Colonic mucosa (tissue), 4 donors: ENCODE measurements at places on chromosomes 2 and 18. TPM values are rescaled to one million over a fixed set of nuclear protein-coding genes. Genes with fewer than 3 reads are reported as not detected.

DNA sequence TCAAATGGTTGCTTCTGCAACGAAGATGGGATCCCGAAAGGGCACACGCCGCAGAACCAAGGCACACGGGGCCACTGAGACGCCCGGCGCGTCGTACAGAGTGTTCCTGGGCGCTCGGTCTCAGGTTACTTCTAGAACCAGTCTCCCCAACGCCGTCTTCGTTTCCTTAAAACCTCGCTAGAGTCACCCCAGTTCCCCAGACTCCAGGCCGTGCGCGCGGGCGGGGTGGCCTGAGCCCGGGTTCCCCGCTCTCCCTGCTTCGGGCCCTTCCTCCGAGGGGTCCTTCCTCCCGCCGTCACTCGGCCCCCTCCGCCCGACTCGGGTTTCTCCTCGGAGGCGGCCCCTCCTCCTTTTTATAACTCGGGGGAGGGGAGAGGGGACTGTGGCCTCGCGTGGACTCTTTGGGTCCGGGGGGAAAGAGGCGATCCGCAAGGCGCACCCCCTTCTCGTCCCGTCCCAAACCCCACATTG, 774 bp upstream of the FZD7 start:
- DNase-seq, result peak; percentile 41

- no peak for DNase-seq
Observed at GRCh38 chr2:105812180-105813044, 67.7 kb downstream of the NCK2 start.

DNA sequence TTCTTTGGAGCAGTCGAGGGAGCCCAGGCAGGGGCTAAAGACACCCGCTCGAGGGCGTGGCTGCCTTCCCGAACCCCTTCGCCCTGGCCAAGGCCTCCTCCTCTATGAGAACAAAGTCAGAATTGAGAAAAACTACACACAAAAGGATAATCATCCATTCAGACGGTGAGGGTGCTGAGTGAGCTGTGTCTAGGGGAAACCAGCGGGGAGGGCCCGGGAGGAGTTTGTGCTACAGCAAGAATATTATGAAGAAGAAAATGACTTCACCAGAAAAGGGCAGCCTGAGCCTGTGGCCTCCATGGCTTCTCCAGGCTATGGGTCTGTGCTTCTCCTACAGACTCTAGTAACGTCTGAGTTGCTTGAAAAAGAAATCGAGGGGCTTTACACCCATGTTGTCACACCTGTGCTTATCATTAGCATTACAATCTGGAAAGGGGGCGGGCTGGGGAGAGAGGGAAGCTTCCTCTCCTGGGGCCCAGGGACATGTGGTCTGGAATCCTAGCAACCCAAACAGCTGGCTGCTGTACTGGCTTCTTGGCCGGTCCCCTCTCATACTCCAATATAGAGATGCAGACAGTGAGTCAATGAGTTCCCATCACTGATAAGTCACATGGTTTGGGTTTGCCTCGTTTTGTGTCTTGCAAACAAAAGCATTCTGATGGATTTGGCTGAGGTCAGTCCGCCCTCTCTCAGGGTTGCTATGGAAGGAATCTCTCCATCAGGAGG, 52.0 kb upstream of the ARL4C start:
- no peak for DNase-seq

GRCh38 chr18:51915176-51915575, 424.8 kb upstream of the DCC start:
- no peak for DNase-seq

DNA sequence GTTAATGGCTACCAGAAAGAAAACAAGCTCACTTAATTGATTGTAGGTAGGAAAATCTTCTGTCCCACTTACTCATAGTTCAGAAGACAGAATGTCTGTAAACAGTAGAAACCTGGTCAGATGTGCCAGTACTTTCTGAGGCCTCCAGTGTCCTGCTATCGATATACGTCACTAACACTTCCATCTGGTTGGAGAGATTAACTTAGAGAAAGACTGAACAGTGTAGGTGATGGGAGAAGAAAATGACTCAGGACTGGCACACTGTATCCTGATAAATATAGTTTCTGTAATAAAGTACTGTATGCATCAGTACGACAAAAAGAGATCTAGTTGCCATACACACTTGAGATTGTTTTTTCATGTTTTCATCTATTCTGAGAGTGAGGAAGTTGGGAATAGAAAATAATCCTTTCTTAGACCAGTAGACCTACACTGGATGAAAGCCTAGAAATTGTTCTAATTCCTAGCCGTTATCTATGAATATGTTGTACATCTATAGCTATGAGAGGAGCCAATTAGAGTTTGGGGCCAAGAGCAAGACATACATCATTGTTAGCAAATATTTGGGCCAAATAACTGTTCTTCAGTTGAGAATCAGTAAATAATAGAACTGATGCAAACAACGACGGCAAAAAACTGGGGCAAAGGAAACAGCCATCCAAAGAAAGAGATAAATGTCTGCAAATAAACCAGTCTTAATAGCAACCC, 105.9 kb downstream of the NAT8 start:
- DNase-seq, result no peak

GRCh38 chr2:106175086-106175850, 18.8 kb downstream of the UXS1 start:
- no peak for DNase-seq

- DNase-seq, result no peak
Observed at GRCh38 chr2:134220344-134220974, 33.4 kb upstream of the MGAT5 start.

- no peak for DNase-seq
Observed at GRCh38 chr18:78984941-78985784, 5.5 kb downstream of the SALL3 start.

- DNase-seq, result no peak
Observed at GRCh38 chr2:188517549-188518215, 226.0 kb downstream of the GULP1 start.

GRCh38 chr2:174078275-174078674, 113.1 kb upstream of the SP3 start:
- no peak for DNase-seq

- DNase-seq, result no peak
Observed at GRCh38 chr18:8945514-8945913, 157.0 kb upstream of the NDUFV2 start.

GRCh38 chr2:226701052-226701451, 98.6 kb downstream of the IRS1 start:
- no peak for DNase-seq

- DNase-seq, result no peak
Observed at GRCh38 chr2:15640261-15640711, 48.6 kb downstream of the DDX1 start.

GRCh38 chr2:48444404-48444803, 85.5 kb upstream of the STON1 start:
- no peak for DNase-seq

DNA sequence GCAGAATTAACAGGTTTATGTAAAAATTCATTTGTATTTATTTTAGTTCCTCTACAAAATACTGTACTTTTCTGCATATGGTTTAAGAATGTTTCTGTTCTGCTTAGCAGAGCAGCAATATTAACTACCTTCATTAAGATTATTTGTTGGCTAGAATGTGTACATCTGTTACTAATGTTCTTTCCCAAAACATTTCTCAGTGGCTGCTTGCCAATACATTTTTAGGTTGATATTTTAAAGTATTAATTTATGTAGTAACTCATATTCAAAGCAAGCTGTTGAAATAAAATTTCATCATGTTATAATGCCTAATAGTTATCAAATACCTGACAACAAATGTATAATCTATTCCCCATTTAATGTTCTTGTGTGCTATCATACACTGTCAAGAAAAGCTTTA, 40.3 kb downstream of the PRKD3 start:
- DNase-seq, result no peak

DNA sequence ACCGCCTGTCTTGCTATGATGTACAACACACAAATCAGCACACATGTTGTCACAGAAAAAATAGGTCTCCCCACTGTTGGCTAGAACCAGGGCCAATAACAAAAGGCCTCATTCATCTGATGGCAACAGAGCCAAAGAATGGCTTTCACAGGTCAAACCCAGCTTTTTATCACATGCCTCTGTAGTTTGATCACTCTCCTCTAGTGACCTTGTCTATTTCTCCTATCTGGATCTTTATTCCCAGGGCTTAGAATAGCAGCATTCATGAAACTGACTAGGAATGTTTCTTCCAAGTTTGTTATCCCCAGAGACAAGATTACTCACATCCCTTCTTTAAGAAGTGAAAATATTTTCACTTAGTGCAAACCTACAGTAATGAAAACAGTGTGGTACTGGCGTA, 285.8 kb upstream of the GYPC start:
- DNase-seq, result no peak

DNA sequence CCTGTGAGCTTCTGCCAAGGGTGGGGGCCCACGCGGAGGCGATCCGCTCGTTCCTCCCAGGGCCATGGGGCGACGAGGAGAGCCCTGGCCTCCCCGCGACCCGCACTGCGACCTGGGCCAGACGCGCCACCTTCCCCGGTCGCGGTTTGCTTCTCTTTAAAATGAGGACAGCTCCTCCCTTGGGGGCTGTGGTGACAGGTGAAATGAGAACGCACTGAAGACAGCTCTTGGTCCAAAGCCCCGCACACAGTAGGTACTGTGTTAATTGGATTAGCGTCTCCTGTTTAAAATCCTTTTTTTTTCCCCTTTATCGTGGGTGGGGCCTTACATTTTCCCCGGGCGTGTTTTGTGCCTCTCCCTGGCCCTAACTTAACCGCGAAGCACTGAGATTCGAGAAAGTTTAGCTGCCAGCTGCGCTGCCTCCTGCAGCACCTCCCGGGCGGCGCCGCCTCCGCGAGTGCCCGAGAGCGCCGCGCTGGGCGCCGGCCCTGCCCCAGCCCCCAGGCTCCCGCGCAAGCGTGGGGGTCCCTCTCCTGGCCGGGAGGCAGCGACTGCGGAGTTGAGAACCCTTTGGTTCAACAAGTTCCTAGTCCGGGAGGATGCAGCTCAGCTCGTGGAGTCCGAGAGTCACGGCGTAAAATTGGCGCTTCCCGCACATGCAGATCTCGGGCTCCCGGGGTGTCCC, 1.1 kb downstream of the HPCAL1 start:
- peak; percentile 63 for DNase-seq

DNA sequence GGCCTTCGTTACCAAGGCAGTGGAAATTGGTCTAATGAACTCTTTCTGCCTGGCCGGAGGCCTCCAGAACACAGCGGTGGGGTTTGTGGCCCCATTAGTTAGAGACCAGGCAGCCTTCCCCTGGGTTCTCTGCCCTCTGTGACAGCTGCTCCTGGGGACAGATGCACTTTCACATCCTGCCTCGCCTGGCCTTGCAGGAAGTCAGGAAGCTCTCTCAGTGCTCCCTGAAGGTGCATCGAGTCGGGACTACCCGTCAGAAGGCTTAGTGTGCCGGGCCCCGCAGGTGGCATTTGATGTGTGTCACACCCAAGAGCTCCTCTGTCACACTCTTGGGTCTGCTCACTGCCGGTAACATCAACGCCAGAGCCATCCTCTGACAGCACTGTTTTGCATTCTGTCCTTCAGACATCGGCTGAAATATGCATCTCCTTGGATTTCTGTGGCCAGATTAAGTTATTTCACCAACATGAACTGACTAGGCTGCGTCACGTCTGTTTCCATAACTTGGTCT, 158.3 kb downstream of the LDLRAD4 start:
- DNase-seq, result no peak

DNA sequence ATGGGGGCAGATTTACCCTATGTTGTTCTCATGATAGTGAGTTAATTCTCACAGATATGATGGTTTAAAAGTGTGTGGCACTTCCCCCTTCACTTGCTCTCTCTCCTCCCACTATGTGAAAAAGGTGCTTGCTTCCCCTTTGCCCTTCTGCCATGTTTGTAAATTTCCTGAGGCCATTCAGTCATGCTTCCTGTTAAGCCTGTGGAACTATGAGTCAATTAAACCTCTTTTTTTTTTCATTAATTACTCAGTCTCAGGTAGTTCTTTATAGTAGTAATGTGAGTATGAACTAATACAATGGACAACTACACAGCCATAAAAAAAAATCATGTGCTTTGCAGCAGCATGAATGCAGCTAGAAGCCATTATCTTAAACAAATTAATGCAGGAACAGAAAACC, 118.5 kb downstream of the CALCRL start:
- no peak for DNase-seq

DNA sequence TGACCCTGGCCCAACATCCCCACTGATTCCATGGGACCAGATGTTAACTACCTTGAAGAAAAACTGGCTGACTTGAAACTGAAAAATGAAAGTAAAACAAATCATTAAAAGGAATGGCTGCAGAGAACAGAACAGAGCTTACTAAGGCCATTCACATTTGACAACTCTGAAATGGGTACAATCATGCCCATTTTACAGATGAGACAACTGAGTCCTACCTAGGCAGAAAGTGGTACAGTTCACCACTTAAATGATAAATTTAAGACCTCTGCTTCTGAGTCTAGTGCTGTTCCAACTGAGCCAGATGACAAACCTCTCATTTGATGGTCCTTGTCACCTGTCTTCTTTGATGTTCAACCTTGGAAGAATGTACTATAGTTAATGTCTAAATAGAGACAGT, 65.8 kb downstream of the THNSL2 start:
- DNase-seq, result no peak

- no peak for DNase-seq
Observed at GRCh38 chr2:11554399-11554716, 20.5 kb downstream of the GREB1 start.

DNA sequence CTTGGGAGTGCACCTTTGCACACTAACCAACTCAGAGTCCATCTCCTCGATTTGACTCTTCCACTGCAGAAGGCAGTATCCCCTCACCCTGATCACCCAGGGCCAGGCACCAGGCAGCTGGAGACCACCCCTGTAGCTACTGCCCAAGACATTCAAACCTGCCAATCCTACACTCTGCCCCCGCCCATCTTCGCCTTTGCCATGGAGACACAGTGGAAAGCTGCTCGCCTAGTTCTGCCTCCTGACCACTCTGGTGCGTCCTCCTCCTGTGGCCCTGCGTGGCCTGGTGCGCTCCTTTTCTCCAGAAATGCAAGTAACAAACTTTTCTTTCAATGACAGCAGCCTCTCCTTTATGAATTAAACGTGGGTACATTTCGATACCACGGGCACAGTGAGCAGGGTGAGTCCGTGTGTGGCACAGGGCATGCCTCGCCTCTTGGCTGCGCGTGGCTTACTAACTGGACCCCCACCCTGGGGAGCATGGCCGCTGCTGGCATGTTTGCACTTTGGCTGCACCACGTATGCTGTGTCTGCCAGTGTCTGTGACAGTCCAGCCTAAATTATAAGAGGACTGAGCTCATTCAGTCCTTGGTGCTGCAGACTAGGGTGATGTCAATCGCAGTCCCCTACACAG, 47.6 kb downstream of the LONRF2 start:
- no peak for DNase-seq

GRCh38 chr2:109701362-109701761, 87.2 kb downstream of the SOWAHC start:
- no peak for DNase-seq

- no peak for DNase-seq
Observed at GRCh38 chr2:150165442-150165841, 322.0 kb downstream of the RND3 start.

Gene NFATC1
- 4.3 TPM for total RNA-seq

Gene LRATD1
- 200 TPM for total RNA-seq

Gene IL1B
- total RNA-seq, result 5.7 TPM

Gene AOX1
- 2.9 TPM for total RNA-seq

Gene CYP20A1
- total RNA-seq, result 16.0 TPM

Gene HRH4
- not detected for total RNA-seq

Gene PSTPIP2
- total RNA-seq, result 3.8 TPM

Gene C2orf92
- 5.0 TPM for total RNA-seq

Gene MREG
- total RNA-seq, result 9.4 TPM
